SW 1271 (cell line): ENCODE measurements at places on chromosomes 12 and 14.

DNA sequence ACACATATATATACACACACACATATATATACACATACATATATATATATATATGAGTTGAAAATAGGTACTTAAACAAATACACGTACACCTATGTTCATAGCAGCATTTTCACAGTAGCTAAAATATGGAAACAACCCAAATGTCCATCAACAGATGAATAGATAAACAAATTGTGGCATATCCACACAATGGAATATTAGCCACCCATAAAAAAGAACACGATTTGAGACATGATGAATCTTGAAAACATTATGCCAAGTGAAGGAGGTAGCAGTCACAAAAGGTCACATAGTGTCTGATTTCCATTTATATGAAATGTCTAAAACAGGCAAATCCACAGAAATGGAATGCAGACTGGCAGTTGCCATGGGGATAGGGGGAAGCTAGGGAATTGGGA is 276.3 kb downstream of the KSR2 start:
- no peak for DNase-seq

DNA sequence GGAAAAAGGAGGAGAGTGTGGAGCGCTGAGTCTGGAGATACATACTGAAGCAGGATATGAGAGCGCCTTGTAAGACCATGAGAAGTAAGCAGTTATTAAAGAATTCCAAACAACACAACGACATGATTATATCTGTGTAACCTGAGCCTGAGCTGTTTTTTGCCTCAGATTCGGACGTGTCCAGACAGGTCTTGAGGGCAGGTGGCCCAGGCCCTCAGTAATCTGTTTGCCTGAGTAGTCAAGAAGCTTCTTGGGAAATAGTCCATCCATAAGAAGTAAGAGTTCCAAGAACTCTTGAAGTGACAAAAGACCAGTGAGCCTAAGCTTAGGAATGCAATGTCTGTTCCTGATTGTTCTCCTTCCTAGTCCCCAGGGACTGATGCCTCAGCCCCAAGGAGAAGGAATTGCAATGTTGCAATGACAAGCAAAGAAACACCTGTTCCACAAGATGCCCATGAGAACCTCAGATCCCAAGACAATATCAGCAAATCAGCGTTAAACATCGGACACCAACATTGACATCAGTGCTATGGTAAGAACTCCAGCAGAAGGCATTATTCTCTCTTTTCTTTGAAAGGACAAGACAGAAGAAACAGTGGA is 34.7 kb upstream of the ADAMTS20 start:
- no peak for DNase-seq

DNA sequence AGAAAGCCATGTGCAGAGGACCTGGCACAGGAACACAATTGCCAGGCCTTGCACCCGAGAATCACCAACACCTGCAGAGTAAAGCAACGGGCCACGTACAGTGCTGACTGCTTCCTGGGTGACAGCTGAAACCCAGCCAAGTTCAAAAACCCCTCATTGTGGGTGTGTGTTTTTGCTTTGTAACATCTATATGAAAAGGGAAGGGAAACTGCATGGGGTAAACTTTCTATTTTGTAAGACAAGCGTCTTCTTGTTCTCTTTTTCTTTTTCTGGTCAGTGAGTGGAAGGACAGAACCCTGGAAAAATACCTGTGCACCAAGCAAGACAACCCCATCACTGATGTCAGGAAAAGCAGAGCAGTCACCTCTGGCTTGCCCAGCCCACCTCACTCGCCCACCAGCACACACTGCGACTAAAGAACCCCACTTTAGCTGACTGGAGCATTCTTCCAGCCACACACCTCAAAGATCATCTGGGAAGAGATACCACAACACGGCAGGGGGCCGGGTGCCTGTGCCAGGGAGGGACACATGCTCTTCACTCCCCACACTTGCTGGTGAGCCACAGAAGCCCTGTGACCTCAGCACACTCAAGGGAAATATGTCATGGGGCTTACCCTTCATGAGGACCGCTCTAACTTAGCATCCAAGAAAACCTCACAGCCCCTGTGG is 172.3 kb downstream of the NDUFA12 start:
- no peak for DNase-seq

GRCh38 chr12:92028441-92028709 is 117.3 kb downstream of the BTG1 start:
- no peak for DNase-seq

- no peak for DNase-seq
Measured at GRCh38 chr14:73759183-73759713, 45.1 kb upstream of the PNMA1 start.

- DNase-seq: no peak
Measured at GRCh38 chr12:52903285-52903854, 1.5 kb downstream of the KRT8 start.

GRCh38 chr12:77337362-77337761 is 272.0 kb upstream of the E2F7 start:
- DNase-seq: no peak

DNA sequence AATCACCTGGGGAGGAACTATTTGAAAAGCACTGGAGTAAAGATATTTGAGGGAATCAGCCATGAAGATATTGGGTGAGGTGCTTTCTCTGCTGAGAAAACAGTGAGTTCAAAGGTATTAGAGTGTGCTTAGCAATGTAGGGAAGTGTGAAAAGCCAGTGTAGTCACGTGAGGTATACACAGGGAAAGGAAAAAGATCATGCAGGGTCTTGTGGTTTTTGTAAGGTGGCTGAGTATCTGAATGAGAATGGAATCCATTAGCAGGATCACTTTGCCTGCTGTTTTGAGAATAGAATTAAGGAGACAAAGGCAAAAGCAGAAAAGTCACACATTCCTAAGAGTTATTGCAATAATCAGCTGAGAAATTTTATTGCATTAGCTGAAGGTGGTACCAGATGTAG is 193.0 kb downstream of the PIK3C2G start:
- no peak for DNase-seq

DNA sequence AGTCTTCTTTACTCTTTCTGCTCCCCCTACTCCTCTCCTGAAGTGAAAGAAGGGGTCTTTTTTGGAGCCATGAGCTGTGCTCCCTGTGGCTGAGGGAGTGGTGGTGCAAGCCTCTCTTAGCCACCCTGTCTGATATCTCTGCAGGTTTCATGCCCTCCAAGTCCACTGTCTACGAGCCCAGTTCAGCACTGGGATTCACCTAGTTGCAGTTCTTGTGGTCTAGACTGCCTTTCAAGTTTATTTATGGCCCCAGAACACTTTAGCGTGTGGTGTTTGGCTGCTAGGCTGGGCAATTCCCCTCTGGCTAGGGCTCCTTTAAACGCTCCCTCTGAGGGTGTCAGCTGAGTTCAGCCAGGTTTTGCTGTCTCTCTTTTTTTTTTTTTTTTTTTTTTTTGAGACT is 908.6 kb downstream of the TRHDE start:
- no peak for DNase-seq

DNA sequence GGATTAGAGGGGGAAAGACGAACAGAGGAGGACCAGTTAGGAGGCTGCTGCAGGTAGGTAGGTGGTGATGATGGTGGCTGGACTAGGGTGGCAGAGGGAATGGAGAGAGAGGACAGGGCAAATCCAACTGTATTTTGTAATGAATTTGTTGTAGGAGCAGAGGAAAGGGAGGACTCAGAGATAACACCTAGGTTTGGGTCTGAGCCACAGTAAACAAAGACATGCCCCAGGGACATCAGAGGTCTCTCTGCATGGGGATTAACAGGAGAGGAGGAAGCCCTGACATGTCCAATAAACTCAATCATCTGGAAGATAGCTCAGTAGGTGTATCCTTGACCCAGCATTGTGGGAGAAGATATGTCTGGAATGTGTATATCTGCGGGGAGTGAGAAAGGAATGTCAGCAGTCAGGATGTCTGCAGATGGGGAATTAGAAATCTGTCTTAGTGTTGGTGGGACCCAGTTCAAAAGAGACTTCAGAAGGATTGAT is 4.7 kb upstream of the SLC48A1 start:
- no peak for DNase-seq

GRCh38 chr12:68344126-68344525 is 12.0 kb upstream of the MDM1 start:
- no peak for DNase-seq

- no peak for DNase-seq
Measured at GRCh38 chr12:44775901-44776300, 100.2 kb downstream of the NELL2 start.

DNA sequence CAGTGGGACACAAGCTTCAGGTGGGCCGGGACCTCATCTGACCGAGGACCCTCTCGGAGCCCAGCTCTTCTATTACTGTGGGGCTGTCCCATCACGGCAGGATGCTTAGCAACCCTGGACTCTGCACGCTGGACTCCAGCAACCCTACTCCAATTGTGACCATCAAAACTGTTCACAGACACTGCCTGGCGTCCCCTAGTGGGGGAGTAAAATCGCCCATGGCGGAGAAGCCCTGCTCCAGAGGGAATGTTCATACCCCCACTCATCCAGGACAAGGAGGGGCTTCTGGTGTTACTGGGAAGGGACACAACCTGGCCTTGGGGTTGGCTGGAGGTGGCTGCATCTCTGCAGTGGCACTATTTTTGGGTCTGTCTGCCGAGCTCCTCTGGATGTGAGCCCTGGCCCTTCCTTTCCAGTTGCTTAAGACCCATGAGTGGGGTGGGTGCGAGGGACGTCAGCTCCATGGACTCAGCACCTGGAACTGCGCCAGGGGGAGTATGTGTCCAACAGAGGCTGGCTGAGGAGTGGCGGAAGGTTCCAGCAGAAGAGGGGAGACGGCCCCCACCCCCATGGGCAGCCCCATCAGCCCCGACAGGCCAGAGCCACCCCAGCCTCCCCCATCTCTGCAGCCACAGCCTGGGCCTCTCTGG is 103.8 kb downstream of the RFLNA start:
- no peak for DNase-seq

GRCh38 chr14:88342980-88343379 is 19.9 kb upstream of the KCNK10 start:
- DNase-seq: no peak

DNA sequence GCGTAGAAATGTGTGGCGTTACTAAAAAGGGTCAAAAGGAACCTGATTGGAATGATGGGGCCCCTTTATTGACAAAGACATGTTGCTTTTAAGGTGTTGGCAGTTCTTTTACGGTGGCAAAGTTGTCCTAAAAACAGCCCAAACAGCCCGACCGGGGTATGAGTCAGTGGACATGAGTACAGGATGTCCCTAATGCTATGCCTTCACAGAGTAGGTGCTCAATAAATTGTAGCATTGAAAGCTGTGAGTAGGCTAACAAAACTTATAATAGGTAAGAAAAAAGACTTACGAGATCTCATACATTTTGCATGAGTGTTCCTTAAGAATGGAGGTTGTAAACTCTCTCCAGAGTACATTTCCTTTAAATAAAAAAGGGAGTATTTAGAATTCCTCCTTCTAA is 2.6 kb downstream of the ELK3 start:
- no peak for DNase-seq

- DNase-seq: no peak
Measured at GRCh38 chr12:95962222-95962621, 19.1 kb downstream of the AMDHD1 start.

GRCh38 chr12:64088431-64089349 is 133.4 kb downstream of the KICS2 start:
- DNase-seq: peak; percentile 98

GRCh38 chr14:64691376-64691775 is 12.8 kb upstream of the PLEKHG3 start:
- DNase-seq: no peak

- DNase-seq: no peak
Measured at GRCh38 chr12:117875744-117876435, 92.9 kb downstream of the KSR2 start.

GRCh38 chr12:68334132-68334531 is 2.0 kb upstream of the MDM1 start:
- no peak for DNase-seq

DNA sequence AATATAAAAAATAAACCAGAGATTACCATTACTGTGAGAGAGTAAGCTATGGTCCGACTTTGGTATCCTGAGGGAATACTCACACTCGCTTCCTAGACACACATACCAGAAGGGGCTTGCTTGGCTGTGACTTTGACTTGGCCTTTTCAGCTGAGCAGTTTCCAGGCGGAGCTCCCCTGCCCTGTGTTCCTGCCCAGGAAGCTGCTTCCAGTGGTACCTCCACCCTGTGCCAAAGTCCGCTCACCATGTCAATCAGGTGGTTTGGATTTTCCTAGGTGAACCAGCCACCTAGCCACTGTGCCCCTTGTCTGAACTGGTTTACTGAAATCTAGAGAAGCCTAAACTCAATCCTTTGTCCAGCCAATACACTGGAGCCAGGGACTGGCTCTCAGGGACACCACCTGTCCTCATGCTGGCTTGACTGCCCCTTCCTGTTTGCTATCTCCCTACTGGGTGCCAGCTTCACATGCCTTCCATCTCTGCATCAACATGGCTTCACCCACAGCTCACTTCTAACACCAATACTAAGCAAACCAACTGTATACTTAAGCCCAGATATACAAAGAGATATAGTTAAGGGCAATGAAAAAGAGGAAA is 28.6 kb downstream of the MAX start:
- no peak for DNase-seq

GRCh38 chr12:106090591-106091445 is 47.9 kb downstream of the NUAK1 start:
- DNase-seq: no peak

DNA sequence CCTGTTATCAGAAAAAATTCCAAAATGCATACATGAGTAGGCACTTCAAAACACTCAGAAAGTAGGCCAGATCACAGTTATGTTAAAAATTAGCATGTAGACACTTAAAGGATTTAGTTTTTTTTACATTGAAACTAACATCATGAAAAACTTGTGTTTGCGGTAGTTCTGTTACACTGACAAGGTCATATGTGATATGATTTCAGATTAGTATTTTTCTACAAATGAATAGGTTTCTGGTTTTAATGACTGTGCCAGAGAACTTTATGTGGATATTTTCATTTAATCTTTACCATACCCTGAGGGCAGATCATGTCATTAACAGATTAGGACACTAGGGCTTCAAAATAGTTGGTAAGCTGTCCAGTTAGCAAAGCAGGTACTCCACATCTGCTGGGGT is 20.7 kb downstream of the YARS2 start:
- no peak for DNase-seq

- no peak for DNase-seq
Measured at GRCh38 chr12:108699955-108700563, 31.3 kb downstream of the CORO1C start.

- DNase-seq: no peak
Measured at GRCh38 chr14:61611880-61612630, 83.3 kb upstream of the HIF1A start.

DNA sequence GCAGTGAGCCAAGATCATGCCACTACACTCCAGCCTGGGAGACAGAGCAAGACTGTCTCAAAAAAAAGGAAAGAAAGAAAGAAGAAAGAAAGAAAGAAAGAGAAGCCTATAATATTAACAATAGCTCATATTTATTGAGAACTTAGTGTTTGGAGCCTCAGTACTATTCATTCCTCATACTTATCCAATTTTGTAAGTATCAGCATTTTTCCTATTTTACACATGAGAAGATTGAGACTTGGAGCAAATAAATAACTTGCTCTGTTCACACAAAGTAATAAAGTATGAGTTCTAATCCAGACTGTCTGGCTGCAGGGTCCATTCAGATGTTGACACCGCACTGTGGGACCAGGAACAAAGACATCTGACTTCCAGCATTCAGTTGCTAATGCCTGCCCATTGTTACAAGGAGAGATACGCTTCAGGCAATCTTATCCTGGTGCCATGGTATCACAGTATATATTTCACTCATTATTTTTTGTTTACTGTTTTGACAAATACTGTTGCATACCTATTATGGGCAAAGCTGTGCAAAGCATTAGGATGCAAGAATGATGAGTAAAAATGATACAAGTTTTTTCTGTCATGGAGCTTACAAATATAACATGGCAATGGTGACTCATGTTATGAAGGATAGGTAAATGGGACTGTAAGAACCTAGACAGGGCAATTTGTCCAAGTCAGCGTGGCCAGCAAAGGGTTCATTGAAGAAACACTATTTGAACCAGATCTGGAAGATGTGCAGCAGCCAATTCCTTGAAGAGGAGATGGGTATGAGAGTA is 21.4 kb upstream of the TMTC2 start:
- no peak for DNase-seq
